ENCODE measurements at places on chromosomes 4 and X.

DNA sequence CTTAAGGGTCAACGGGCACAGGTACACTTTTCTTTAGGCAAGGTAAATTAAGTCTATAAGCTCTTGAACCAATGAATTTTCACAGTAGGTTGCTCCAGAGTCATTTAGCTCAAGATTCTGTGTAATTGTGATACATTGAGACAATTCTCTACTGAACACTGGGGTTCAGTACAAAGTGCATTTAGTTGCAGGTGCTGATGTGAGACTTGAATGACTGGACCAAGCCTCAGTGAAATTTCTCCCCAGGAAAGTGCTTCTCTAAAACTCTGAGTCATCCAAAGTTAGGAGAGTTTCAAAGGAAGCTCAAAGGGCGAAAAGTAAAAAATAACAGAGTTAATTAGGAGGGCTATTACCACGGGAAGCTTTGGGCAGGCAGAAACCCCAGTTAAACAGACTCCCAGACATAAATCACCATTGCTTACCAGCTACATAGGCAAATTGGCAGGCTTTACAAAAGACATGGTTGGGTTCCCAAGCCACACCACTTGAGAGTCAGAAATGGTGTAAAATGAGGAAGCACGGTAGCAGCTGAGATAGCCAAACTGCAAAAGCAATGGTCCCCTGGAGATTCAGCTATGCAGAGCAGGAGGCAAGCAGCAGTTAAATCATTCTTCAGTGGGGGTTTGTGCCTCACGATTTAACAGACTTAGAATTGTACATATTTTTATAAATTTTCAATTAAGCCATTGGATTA, 202.6 kb downstream of the PCDH19 start:
- DNase-seq = no peak
- no peaks in the 10 kb centered on the region for H3K36me3 ChIP-seq
- no peaks in the 10 kb centered on the region for H3K4me1 ChIP-seq
- H3K27me3 ChIP-seq = no peaks in the 10 kb centered on the region

DNA sequence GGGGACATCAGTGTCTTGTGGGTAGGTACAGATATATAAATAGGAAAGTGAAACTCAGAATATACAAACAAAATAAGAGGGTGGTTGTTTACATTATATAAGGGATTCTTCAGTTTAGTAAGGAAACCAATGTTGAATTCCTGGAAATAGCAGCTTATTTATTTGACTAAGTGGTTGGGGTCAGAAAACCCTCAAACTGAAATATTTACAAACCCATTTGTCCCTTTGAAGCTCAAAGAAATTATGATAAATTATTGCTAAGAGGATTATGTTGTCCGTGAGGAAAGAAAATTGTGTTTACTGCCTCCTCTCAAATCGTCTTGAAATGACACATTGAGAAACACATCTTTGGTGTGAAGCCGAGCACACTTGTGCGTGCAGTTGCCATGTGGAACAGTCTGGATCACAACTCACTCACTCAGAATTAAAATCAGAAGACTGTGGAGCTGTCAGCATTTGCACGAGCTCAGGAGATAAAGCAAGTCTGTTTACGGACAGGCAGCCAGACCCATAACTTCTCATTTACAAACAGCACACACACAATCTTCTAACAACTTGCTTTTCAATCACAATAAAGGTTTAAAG, 46.8 kb upstream of the SETD7 start:
- DNase-seq = no peak
- H3K27ac ChIP-seq = no peak overlapping the region
- H3K27me3 ChIP-seq = no peaks in the 10 kb centered on the region
- no peak overlapping the region for H3K4me3 ChIP-seq
- H3K4me1 ChIP-seq = no peaks in the 10 kb centered on the region

DNA sequence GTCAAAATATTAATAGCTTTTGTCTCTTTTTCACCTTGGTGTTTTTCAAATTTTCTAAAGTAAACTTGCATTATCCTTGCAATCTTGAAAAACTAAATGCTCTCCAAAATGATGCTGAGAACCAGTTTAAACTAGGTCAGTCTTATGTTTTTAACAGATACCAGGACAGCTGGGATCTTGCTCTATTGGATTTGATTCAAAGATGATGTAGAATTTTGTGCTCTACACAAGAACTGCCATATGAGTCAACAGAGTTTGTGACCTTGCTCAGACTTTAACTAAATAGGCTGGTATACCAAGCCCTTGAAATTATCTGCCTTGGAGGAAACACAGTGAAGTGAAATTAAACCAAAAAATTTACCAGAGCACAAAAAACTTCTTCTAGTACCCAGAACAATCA, 991.1 kb downstream of the STPG2 start:
- no peaks in the 10 kb centered on the region for H3K36me3 ChIP-seq
- H3K27me3 ChIP-seq = no peaks in the 10 kb centered on the region
- no peak overlapping the region for H3K27ac ChIP-seq

GRCh38 chrX:21821875-21822274, 17.5 kb upstream of the MBTPS2 start:
- no peak overlapping the region for H3K27ac ChIP-seq
- H3K36me3 ChIP-seq = no peaks in the 10 kb centered on the region
- DNase-seq = no peak
- H3K27me3 ChIP-seq = no peaks in the 10 kb centered on the region
- H3K4me1 ChIP-seq = no peaks in the 10 kb centered on the region
- H3K4me3 ChIP-seq = no peak overlapping the region

GRCh38 chr4:76035799-76036380, at the start of gene CXCL11:
TSS of gene CXCL11 (minus strand) at chr4:76036070. CDS start at chr4:76035987, 83 bp downstream.
- H3K4me3 ChIP-seq = no peak within 1 kb of the TSS
- H3K27ac ChIP-seq = no peak within 1 kb of the TSS
- H3K4me1 ChIP-seq = no peaks in the 10 kb centered on the region
- H3K27me3 ChIP-seq = no peaks in the 10 kb centered on the region
- no peak for DNase-seq

DNA sequence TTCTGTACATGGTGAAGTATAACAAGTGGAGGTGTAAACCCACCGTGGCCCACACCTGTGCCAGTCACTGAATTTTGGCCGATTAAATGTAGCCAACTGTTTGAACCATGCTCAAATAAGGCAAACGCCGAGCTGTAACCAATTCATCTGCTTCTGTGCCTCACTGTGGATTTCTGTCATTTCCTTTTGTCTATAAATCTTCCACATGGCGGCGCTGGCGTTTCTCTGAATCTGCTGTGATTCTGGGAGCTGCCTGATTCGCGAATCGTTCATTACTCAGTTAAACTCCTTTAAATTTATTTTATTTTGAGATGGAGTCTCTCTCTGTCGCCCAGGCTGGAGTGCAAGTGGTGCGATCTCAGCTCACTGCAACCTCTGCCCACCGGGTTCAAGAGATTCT, 19.2 kb downstream of the SUPT20HL2 start:
- no peaks in the 10 kb centered on the region for H3K4me1 ChIP-seq
- no peaks in the 10 kb centered on the region for H3K36me3 ChIP-seq
- no peak overlapping the region for H3K27ac ChIP-seq
- no peaks in the 10 kb centered on the region for H3K27me3 ChIP-seq
- no peak overlapping the region for H3K4me3 ChIP-seq
- DNase-seq = peak; percentile 16

DNA sequence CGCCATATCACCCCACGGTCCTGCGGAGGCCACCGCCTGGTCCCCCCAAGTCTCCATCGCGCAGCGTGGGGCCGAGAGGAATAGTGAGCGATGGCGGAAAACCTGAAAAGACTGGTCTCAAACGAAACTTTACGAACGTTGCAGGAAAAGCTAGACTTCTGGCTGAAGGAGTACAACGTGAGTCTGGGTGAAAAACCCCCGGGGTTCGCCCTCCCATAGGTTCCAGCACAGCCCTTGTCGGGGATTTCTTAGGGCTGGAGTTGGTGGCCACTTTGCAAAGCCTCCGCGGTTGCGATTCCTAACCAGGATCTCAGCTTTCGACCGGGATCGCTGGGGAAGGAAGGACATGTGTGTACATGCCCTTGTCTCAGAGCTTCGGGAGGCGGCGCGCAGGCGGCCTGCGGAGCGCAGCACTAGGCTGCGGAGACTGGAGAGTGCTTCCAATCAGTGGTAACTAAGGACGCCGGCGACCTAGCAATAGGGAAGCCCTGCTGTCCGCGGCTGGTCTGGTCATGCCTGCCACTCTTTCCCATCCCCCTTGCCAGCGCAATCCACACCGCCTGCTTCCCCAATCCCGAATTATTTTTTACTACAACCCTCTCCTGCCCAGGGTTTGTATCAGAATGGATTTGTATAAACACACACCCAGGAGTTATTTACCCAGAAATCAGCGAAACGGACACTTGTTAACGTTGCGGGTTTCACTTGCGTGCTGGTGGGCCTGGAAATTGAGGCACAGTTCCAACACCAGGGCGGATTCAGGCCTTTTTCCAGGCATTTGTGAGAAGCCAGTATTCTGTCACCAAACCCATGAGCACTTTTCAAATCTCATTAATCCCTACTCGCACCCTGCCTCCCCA, 741 bp downstream of the SPATA18 start:
- no peaks in the 10 kb centered on the region for H3K27me3 ChIP-seq
- no peaks in the 10 kb centered on the region for H3K36me3 ChIP-seq
- no peaks in the 10 kb centered on the region for H3K4me1 ChIP-seq
- peak overlapping the region; percentile 60 for H3K4me3 ChIP-seq

DNA sequence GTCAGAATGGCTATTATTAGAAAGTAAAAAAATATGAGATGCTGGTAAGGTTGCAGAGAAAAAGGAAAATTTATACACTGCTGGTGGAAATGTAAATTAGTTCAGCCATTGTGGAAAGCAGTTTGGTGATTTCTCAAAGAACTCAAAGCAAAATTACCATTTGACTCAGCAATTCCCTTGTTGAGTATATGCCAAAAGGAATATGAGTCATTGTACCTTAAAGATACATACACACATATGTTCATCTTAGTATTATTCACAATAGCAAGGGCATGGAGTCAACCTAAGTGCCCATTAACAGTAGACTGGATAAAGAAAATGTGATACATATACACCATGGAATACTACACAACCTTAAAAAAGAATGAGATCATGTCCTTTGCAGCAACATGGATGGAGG, 148.2 kb downstream of the COMMD8 start:
- H3K27ac ChIP-seq = no peak overlapping the region
- no peak for DNase-seq
- no peaks in the 10 kb centered on the region for H3K36me3 ChIP-seq
- no peaks in the 10 kb centered on the region for H3K4me1 ChIP-seq

GRCh38 chr4:176889776-176890175, 97.1 kb upstream of the VEGFC start:
- H3K4me3 ChIP-seq = no peak overlapping the region
- no peaks in the 10 kb centered on the region for H3K36me3 ChIP-seq
- no peaks in the 10 kb centered on the region for H3K27me3 ChIP-seq
- H3K4me1 ChIP-seq = no peaks in the 10 kb centered on the region
- DNase-seq = no peak

- H3K27ac ChIP-seq = no peak overlapping the region
- H3K36me3 ChIP-seq = no peaks in the 10 kb centered on the region
- no peaks in the 10 kb centered on the region for H3K27me3 ChIP-seq
- peak; percentile 35 for DNase-seq
These were observed 1092.3 kb downstream of the ARAP2 start for GRCh38 chr4:35151816-35152572.

GRCh38 chr4:1500231-1500965, 94.2 kb upstream of the NKX1-1 start:
- no peaks in the 10 kb centered on the region for H3K36me3 ChIP-seq
- no peaks in the 10 kb centered on the region for H3K27me3 ChIP-seq
- H3K4me3 ChIP-seq = no peak overlapping the region

- peak; percentile 70 for DNase-seq
- no peaks in the 10 kb centered on the region for H3K27me3 ChIP-seq
- H3K36me3 ChIP-seq = no peaks in the 10 kb centered on the region
- H3K27ac ChIP-seq = no peak overlapping the region
These were observed 27.9 kb upstream of the TMSB4X start for GRCh38 chrX:12946838-12947544.

DNA sequence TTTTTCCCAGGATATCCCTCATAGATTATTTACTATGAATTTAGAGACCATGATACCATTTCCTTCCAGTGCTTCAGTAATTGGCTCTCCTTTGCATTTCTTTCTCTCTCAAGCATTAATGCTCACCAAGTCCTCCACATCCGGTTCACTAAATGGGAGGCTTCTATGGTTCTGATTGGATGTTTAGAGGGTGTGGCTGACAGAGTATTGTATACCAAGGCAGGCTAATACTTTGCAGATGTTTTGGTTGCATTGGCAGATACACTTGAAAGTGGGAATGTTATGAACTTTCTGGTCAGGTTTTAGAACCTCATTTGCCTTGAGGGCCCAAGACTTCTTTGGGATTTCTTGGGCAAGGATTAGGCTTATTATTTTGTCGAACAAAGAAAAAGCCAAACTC, 24.2 kb downstream of the CBLL2 start:
- H3K27ac ChIP-seq = no peak overlapping the region
- H3K36me3 ChIP-seq = no peaks in the 10 kb centered on the region

DNA sequence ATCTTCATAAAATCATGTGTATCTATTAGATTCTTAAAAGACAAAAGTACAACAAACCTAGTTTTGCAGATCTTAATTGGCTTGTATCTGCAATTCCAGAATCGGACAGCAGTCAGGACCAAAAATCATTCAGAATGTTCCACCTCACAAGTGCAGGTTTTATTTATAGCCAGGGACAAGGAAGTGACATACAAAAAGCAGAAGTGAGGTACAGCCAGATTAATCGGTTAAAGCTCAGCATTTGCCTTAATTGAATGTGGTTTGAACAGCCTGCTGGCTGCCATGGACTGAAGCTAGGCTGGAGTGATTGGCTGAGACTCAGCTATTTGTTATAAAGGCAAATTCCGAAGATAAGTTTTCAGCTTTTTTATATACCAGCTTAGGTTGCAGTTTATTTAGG, 932.6 kb downstream of the C4orf33 start:
- DNase-seq = no peak
- H3K4me1 ChIP-seq = peaks cover 2% of the 10 kb centered on the region
- no peaks in the 10 kb centered on the region for H3K36me3 ChIP-seq

- no peaks in the 10 kb centered on the region for H3K27me3 ChIP-seq
- no peak overlapping the region for H3K4me3 ChIP-seq
- DNase-seq = no peak
- no peaks in the 10 kb centered on the region for H3K36me3 ChIP-seq
- H3K27ac ChIP-seq = no peak overlapping the region
These were observed 139.8 kb downstream of the PALLD start for GRCh38 chr4:168636506-168637196.

DNA sequence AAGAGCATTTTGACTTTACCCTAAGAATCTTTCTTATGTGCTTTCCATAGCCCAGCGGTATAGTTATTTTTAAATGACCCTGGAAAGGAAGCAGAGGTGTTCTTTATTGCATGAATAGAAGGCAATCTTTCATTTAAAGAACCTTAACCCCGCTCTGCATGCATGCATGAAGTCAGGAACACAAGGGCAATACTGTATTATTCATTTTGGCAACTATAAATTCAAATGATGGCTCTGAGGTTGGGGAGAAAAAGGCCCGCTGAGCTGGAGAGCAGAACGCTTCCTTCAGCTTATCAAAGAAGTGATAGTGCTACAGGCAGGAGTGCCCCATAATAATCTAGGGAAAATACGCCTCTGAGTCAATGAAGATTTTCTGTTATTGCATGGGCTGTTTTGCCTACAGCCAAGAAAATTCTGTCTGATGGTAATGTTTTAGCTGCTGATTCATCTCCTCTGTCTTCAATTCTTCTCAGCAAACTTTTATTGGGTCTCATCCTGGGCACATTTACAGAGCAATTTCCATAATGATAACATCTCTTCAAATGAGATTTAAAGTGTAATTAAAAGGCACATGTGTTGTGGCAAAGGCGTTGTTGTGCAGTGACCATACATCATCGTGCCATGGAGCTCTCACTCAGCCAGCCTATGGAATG, 452.2 kb upstream of the FTHL17 start:
- DNase-seq = no peak
- no peaks in the 10 kb centered on the region for H3K27me3 ChIP-seq
- no peak overlapping the region for H3K27ac ChIP-seq

All from iPS DF 6.9 (cell line).